Stimulated activated CD8-positive, alpha-beta memory T cell treated with anti-CD3 and anti-CD28 coated beads, Interleukin-4, amount 100 ng/mL, for 4 hours (primary cell): ENCODE measurements at places on chromosomes 1 and 21.

DNA sequence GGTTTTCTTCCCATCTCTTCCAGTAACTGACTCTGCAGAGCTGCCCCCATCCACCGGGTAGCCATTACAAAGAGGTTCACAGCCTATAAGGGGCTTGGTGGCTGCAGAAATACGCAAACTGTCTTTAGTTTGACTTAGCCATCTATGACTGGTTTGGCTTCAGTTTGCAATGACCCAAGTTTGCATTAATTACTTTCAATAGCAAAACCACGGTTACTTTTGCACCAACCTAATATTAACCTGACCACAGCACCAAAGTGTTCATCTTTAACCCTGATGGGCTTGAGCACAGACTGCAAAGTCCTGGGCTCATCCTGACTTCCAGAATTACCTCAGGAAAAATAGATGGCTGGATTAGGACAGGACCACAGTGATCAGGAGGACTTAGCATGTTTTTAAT is 2.2 kb upstream of the HAO2 start:
- no peak for DNase-seq

DNA sequence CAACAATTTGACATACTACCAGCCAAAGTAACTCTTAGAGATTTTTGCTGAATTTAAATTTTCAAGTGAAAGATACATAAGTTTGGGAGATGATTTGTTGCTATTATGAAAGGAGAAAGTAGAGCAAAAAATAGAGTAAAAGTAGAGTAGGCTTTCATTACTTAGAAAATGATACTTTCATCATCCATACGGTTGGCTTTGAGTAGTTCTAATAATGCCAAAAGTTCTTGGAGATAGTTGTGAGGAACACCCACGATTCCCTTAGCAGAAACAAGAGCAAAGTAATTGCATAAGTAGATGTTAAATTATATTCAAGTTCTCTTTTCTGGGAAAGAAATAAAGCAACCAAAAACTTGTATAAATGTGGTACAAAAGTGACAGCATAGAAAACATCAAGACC is 95.0 kb upstream of the VAV3 start:
- DNase-seq: no peak

GRCh38 chr1:66251546-66251945 is 282.4 kb upstream of the SGIP1 start:
- no peak for DNase-seq

DNA sequence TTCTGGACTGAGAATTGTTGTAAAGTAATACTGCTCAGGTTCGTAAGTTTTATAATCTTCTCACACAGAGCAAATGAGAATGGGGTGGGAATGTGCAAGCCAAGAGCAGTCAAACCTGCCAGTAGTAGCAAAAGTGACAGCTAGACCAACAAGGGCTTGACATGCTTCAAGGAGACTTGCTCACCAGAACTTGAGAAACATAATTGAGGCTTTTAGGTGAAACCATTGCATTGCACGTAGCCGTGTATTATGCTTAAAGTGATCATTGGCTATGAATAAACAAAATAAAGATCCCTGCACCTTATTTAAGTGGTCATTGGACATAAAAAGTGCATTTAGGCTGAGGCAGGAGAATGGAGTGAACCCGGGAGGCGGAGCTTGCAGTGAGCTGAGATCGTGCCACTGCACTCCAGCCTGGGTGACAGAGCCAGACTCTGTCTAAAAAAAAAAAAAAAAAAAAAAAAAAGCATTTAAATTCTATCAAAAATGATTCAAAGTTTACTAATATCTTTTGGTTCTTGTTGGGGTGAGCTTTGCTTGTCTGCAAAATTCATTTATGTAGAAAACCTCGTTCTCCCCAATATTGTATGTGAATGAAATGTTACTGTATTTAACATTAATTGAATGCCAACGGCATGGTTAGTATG is 11.8 kb upstream of the CCT8 start:
- no peak for DNase-seq

- DNase-seq: no peak
These were observed 35.3 kb downstream of the BEND5 start for GRCh38 chr1:48741380-48741779.

DNA sequence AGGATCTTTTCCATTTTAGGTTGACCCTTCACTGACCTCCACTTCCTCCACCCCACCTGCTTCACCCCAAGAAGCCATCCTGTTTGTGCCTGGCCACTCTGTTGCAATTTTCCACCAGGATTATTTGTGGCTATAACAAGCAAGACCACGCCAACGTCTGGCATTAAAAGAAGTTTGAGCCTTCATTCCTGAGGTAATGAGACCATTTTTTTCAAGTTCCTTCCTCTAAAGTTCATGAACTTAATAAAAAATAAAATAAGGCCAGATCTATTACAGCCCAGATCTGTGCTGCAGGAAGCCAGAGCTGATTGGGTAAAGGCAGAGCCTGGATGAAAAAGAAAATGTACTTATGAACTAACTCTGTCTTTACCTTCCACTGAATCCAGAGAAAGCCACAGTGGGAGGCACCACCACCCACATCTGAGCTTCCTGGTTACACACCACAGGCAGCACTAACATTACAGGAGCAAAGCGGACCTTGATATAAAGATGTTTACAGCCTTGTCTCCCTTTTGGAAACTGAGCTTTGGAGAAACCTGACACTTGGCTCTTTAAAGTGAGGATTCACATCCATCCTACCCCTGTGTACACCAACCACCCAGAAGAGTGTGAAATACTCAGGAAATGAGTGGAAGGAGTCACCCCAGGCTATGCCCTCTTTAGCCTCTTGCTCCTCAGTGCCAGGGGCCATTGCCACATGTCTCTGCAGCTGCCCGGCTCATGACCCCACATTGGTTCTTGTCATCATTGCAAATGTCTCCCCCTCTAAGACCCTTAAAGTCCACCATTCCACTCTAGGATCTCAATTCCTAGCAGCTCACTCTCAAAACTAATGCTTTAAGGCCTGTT is 293.6 kb downstream of the PLPP3 start:
- no peak for DNase-seq

DNA sequence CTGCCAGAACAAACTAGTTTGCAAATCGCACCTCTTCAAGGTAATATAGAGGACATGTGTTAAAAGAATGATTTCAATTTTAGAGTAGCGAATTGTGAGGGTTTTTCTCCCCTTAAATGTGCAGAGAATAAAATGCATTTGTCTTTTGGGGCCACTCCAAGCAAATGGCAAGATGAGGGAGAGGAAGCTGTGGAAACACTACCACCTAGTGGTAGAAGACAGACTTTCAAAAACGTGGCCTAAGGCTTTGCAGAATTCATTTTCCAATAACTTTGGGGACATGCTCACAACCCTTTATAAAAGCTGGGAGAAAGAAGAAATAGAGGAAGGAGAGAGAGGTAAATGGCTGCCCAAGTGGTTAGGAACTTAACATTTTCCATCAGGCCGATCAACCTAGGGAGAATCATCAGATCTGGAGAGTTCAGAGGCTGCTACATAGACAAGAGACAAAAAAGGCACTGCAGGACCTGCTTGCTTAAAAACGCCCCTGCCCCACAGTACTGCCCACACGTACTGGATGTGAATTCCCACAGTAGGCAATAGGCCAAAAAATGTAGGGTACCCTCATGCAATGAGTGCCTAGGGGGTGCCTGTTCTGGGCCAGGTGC is 15.7 kb upstream of the RCAN1 start:
- DNase-seq: no peak

GRCh38 chr1:93678491-93678890 is 3.1 kb downstream of the BCAR3 start:
- DNase-seq: no peak

DNA sequence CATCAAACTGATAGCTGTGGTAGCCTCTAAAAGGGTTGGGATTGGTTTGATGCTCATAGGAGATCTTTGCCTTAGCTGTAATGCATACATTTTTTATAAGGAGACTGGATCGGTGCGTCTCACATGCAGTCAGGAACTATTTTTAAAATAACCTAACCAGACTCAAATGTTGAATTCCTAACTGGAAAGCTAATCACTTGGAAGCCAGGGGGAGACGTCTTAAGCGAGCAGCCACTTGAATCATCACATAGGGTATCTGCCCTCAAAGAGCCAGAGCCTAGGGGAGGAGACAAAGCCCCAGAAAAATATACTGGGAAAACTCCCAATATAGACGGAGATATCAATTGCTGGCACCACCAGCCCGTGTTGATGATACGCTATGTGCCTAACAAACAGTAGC is 61.7 kb upstream of the PUM1 start:
- DNase-seq: no peak

DNA sequence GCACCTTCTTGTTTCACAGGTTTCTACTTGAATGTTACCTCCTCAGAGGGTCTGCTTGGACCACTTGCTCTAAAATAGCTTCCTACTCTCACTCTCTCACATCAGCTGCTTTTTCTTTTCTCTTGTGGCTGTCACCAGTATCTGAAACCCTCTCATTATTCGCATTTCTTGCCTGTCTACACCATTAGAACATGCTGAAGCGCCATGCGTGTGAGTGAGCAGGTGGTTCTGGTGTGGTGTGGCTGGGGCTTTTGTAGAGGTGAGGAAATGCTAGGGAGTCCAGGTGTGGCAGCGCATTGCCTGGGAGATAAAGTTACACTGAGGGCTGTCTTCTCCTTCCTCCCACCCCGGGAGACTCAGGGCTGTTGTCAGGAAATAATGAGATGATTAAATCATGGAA is 4.1 kb downstream of the ZNF362 start:
- no peak for DNase-seq

GRCh38 chr1:93672477-93673162 is 9.0 kb downstream of the BCAR3 start:
- no peak for DNase-seq

GRCh38 chr1:226181996-226182714 is 4.4 kb downstream of the ACBD3 start:
- DNase-seq: no peak
